Activated effector memory CD4-positive, alpha-beta T cell treated with Interleukin-2 at 50 U/mL for 16 hours (primary cell): ENCODE measurements at places on chromosomes 7 and 10.

GRCh38 chr7:12531784-12532183, 38.7 kb upstream of the SCIN start:
- no peak for DNase-seq

- DNase-seq, result no peak
These were observed 287.0 kb upstream of the CDC14C start for GRCh38 chr7:48637382-48637781.

DNA sequence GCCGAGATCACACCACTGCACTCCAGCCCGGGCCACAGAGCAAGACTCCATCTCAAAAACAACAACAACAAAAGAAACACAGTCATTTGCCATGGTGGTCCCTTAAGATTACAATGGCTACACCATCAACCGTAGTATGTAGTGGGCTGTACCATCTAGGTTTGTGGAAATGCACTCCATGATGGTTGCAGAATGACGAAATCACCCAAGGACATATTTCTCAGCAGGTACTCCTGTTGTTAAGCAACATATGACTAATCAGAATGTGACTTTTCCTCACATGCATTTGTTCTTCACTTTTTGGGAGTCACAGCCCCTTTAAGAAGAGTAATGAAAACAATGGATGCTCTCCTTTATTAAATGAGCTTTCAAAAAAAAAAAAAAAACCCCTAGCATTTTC, 11.0 kb downstream of the SVIL start:
- DNase-seq, result no peak

DNA sequence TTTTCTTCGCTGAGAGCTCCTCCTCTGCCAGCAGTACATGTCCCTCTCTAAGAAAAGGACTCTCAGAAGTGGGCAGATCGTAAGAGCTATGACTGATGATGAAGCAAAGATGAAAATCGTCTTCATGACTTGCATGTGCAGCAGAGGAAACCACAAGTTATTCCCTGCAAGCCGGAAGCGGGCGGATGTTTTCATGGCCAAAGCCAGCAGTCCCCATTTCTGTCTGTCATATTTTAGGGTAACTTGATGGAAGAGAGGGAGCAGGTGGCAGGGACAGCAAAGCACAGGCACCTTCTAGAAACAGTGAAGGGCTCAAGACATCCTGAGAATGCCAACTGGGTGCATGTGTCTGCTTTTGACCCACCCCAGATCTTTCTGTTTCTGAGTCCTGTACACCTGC, 19.9 kb downstream of the KLF6 start:
- DNase-seq, result no peak

- no peak for DNase-seq
These were observed 739.7 kb upstream of the ANKRD30A start for GRCh38 chr10:36385693-36386092.

DNA sequence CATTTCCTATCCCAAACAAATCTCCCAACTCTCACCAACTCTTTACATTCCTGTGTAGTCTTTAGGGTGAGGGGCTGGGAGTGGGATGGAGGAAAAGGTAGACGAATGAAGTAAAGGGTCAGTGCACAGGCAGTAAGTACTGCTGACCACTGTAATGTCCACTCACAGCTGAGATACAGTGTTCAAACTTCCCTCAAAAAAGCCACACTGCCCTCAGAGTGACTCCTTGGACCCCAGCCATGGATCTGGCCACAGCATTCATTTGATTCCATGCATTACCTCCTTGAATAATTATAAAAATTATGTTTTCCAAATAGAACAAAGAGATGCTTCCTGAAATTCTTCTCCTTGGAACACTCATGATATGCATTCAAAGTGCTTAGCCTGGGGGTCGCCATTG, 19.8 kb upstream of the HIPK2 start:
- DNase-seq, result no peak

- no peak for DNase-seq
These were observed 7.5 kb downstream of the LARP4B start for GRCh38 chr10:923844-924523.

- no peak for DNase-seq
These were observed 176.2 kb downstream of the TWIST1 start for GRCh38 chr7:18941207-18941606.

DNA sequence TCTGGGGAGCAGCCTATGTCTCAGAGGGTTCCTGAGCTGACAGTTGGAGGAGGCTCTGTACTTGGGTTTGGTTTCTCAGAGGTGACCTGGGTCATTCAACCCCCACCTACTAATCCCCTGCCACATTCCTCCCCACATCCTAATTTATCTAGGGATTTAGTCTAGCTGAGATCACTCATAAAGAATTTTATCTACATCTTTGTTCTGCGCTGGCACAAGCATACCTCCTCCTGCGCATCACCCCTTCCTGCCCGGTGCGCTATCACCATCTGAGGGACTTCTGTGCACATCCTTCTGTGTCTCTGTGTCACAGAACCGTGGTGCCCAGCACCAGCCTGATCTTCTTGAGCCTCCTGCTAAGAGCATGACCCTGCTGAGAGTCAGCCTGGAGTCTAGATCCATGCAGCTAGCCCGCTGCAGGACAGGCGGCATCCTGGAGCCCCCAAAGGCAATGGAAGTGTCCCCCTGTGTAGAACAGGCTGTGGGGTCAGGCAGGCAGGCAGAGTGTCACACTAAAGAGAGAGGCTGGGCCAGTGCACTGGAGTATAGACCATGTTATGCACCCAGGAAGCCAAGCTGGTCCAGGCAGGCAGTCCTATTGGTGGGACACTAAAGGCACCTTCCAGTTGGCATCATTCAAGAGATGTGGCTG, 63.6 kb downstream of the ARHGAP22 start:
- DNase-seq, result no peak

GRCh38 chr10:86254526-86255174, 111.9 kb downstream of the GRID1 start:
- DNase-seq, result no peak

- no peak for DNase-seq
These were observed 131.8 kb downstream of the WDR37 start for GRCh38 chr10:1187855-1188557.

GRCh38 chr7:46448478-46448877, 527.4 kb upstream of the IGFBP3 start:
- no peak for DNase-seq

- no peak for DNase-seq
These were observed 47.8 kb downstream of the PRKCQ start for GRCh38 chr10:6532321-6532720.

DNA sequence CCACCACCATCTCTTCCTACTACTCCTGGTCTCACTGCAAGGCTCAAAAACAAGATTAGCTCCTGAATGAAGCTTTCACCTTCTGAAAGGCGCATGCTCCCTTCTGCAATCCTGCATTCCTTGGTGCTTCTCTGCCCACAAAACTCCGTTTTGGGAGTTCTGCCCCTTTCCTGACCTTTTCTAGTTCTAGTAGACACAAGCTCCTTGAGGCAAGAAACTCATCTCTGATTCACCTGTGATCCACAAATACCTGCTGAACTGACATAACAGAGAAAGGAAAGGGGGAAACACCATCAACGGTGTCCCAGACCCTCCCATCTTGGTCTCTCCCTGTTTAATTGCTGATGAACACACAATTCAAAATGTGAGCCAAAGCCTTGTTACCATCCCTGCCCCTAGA, 64.0 kb upstream of the EGR2 start:
- DNase-seq, result no peak

DNA sequence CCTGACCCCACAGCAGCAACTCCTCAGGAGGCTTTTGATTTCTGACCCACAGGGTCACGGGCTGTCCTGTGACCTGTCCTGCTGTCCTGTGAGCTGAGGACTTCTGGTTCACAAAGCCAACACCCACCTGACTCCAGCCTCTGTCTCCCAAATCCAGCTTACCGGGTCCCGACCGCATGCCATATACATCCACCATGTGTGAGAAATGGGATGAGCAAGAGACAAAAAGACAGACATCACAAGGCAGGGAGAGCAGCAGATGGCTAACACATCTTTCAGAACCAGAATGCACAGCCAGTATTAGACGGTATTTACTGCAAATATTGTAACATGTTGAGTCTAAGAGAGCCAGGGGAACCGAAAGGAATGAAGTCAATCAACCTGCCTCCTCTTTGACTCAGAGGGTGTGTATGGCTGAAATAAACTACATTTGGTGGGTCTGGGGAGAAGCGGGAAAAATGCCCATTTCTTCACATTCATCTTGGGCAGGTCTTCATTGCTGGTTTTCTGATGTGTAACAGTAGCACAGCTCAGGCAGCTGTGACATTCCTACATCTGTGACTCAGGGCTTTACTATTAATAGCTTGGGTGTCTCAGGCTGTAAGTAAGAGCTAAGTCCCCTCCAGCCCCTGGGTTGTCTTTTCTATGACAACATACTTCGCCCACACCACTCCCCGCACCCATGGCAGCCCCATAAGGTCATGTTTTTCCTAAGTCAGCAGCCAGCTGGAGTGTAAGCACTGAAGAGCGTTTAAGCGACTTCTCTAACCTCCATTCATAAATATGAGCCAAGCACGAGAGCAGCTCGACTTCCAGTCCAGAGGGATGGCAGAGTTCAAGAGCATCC, 25.0 kb downstream of the ABLIM1 start:
- DNase-seq, result no peak

DNA sequence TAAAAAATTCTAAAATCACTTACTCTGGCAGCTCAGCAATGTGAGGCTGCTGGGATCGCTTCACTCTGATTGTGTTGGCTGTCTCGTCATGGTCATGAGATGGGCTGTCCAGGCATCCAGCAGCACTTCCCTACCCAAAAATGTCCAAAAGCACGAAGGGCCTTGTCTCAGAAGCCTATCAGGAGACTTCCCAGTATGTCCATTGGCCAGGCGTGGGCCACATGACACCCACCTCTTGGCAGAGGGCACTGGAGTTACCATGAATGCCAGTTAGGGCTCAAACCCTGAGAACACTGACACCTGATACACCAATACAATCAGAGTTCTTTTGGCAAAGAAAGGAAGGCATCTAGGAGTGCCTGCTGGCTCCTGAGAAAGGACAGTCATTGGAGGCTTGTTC, 27.0 kb upstream of the GLI3 start:
- DNase-seq, result no peak

GRCh38 chr10:19168584-19168983, 120.0 kb downstream of the MALRD1 start:
- no peak for DNase-seq

DNA sequence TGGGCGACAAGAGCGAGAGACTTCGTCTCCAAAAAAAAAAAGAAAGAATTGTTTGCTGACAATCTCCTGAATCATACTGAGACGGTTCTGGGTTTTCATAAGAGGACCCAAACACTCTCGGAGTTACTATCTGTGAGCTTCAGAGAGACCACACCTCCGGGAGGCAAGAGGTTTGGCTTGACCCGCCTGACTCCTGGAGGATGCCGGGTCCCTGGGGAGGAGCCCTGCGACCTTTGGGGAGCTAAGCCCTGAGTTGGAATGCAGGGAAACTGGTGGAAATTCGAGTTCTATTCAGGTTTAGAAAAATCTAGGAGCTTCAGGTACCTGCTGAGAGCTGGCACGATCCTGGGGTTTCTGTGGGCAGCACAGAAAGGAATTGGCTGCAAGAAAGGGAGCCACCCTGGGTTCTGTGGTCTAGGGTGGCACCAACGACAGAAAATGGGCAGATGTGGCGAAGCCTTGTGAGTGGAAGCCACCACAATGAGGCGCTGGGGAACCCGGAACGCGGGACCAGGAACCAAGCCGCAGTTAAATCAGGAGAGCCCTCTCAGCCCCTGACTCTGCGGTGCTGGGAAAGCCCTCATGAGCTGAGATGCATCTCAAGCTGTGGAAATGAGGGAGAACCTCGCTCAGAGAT, 21.9 kb upstream of the GATAD1 start:
- no peak for DNase-seq

DNA sequence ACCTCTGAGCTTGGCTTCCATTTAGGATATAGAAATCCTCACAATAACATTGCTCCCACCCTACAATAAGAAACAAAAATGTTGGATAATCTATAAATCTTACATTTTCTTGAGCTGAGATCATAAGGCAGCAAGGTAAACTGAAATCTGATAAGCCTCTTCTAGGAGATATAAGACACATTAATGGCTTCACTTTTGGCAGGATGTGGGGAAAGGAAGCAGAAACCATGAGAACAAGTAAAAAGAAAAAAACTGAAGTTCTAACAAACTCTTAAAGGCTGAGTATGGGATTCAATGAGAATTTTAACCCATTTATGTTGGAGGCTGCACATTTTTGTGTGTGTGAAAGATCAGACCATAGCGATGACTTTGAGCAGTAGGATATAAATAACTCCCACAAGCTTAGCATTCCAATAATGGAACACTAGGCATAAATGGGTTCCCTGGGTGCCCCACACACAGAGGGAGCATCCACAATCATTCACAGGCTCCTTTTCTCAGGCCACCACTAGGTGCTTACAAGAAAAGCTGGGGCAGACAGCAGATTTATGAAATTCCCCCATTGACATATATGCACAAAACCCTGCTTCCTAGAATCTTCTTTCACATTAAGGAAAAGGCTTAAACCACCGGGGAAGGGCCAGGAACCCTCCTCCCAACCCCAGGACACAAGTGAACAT, 564.9 kb upstream of the MGMT start:
- DNase-seq, result no peak

GRCh38 chr10:116164291-116164690, 108.7 kb downstream of the GFRA1 start:
- no peak for DNase-seq

DNA sequence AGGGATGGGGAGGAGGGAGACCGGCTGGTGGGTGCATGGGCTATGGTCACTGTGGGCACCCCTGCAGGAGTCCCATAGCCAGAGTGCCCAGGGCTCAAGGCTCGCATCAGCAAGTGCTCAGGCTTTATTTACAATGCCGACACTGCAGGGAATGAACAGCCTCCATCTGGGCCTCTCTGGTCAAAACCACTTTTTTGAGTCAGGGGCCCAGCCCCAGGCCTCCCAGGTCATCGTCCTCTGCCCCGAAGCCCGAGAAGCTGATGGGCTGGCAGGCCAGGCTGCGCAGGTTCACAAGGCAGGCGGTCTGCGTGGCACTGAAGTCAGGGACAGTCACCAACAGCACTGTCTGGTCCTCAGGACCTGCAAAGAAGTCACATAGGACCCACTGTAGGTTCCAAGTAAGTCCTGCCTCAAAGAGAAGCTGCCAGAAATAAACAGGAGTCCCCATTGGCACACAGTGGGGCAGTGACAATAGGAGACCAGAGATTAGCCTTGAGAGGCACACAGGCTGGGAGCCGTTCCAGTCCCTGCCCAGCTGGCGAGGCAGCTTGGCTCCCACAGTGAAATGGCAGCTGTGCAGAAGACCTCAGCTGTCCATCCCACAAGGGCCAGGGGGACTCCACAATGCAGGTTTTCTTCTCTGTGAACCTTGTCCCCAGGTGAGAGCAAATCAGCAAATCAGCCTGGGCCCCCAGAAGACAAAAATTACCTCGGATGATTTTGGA, 8.6 kb downstream of the POLD2 start:
- DNase-seq, result no peak
